ENCODE measurements at places on chromosomes 4 and X. TPM values are rescaled to one million over a fixed set of nuclear protein-coding genes. Genes with fewer than 3 reads are reported as not detected.

DMP1 gene
- not detected for polyA plus RNA-seq

GATB gene
- 32.3 TPM for polyA plus RNA-seq

HTR2C gene
- polyA plus RNA-seq: 0.02 TPM

MXD4 gene
- 38.6 TPM for polyA plus RNA-seq

SPANXC gene
- not detected for polyA plus RNA-seq

FRG2 gene
- polyA plus RNA-seq: not detected

PITX2 gene
- polyA plus RNA-seq: not detected

TFE3 gene
- polyA plus RNA-seq: 14.0 TPM

LETM1 gene
- 25.8 TPM for polyA plus RNA-seq

SOWAHD gene
- polyA plus RNA-seq: 0.32 TPM

NEUROG2 gene
- not detected for polyA plus RNA-seq

PRKG2 gene
- not detected for polyA plus RNA-seq

PLP1 gene
- 0.49 TPM for polyA plus RNA-seq

BEND4 gene
- polyA plus RNA-seq: 0.02 TPM

FGD1 gene
- 3.3 TPM for polyA plus RNA-seq

MAGEA8 gene
- polyA plus RNA-seq: 0.15 TPM

DCAF16 gene
- 28.5 TPM for polyA plus RNA-seq

SPANXN3 gene
- not detected for polyA plus RNA-seq

TRIM61 gene
- polyA plus RNA-seq: not detected

NAP1L5 gene
- 8.1 TPM for polyA plus RNA-seq

KANTR gene
- 2.1 TPM for polyA plus RNA-seq

GLUD2 gene
- polyA plus RNA-seq: 0.31 TPM

GAB3 gene
- polyA plus RNA-seq: 4.5 TPM

USP26 gene
- not detected for polyA plus RNA-seq

GPRIN3 gene
- polyA plus RNA-seq: not detected

RAB39B gene
- polyA plus RNA-seq: 1.3 TPM

TRAM1L1 gene
- 2.4 TPM for polyA plus RNA-seq

AFM gene
- polyA plus RNA-seq: not detected

SFRP2 gene
- not detected for polyA plus RNA-seq

FAM156B gene
- polyA plus RNA-seq: 73.7 TPM

ASB9 gene
- polyA plus RNA-seq: 2.5 TPM

SMIM10 gene
- 2.4 TPM for polyA plus RNA-seq

ZNF630 gene
- polyA plus RNA-seq: 1.2 TPM

HELT gene
- polyA plus RNA-seq: not detected

TRIML2 gene
- polyA plus RNA-seq: not detected

RNF150 gene
- polyA plus RNA-seq: 5.8 TPM

TMPRSS11F gene
- not detected for polyA plus RNA-seq

Measured in SK-N-SH (cell line).